ENCODE measurements at places on chromosomes 6 and 20.

GRCh38 chr6:116779573-116780164 lies 14.2 kb upstream of the FAM162B start:
- no peak for DNase-seq

- DNase-seq = no peak
Measured at GRCh38 chr6:32129297-32130088, 595 bp downstream of the FKBPL start.

GRCh38 chr6:22651731-22652130 lies 82.4 kb downstream of the HDGFL1 start:
- DNase-seq = no peak

GRCh38 chr20:2932498-2932897 lies 59.2 kb downstream of the PTPRA start:
- no peak for DNase-seq

- DNase-seq = no peak
Measured at GRCh38 chr20:4569092-4569491, 152.6 kb upstream of the PRND start.

- no peak for DNase-seq
Measured at GRCh38 chr6:86964029-86964579, 26.8 kb downstream of the HTR1E start.

GRCh38 chr6:50850223-50851048 lies 31.8 kb downstream of the TFAP2B start:
- DNase-seq = no peak

DNA sequence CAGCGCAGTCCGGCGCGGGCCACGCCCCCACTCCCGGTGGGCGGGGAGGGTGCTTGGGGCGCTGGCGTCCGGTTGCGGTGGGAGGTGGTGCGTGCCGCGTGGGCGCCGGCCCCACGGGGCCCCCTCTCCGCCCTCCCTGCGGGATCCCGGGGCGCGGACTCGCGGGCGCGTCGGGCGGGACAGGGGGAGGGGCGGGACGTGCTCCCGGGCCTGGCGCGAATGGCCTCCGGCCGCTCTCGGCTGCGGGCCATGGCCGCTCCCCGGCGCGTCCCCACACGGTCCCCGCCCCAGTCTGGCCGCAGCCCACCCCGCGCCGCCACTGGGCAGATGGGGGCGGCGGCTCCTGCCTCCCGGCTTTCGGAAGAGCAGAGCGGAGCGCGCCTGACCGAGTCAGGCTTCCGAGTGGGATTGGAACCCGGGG lies 771 bp upstream of the PPP1R3G start:
- no peak for DNase-seq

DNA sequence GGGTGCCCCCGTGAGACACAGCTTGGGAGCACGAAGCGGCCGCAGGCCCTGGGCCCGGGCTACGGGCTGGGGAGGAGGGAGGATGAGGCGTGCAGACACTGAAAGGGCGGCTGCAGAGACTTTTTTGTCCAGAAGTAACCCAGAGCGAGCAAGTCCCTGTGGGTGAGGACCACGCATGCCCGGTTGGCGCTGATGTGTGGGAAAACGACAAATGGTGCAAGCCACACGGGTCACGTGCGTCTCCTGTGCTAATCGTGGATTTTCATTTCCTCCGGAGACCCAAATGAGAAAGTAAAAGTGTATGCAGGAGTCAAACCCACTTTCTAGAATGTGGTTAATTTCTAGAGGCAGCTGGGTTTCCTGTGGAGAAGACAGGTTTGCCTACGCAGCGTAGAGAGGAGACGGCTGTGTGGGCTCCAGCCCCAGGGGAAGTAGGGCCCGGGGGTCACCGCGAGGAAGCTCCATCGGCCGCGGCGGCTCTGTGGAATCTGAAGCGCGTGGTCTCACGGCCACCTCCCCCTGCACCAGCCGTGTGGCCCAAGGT lies 19.0 kb downstream of the DLL1 start:
- DNase-seq = peak; percentile 84

DNA sequence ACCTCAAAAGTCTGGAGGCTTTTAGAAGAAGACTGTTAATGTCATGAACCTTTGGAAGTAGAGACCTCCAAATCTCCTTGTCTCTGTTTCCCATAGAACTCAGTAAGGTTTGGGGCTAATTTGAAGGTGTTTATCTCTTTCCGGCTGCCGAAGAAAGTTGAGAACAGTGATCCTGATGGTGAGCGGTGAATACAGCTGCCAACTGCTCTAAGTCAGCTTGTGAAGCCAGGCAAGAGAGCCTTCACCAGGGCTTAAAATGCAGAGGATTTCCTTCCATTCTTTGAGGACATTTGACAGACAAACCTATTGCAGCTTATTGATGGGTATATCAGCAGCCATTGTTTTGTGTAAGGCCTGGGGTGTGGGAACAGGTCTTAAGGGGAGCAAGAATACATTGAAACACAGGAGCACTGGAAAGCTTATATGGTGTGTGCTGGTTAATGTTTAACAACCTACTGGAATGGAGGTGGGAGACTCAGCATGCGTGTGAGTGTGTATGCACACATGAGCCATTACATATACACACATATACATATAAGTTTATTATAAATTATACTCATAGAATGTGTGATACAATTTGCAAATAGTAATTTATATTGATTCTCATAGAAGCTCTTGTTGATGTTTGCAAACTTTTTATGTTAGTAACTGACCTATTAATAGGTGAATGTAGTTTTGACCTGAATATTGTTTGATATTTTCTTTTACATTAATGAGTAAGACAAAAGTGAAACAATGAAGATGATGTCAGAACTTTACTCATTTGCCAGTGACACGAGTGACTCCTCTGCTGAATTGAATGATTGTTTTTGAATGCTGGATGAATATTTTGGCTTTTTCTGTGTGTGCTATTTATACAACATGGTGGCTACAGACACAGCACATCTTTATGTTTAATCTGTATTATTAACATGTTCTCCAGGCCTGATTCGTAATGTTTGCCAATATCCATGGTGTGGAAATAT lies 18.1 kb downstream of the PLEKHG1 start:
- no peak for DNase-seq

GRCh38 chr6:148027201-148027600 lies 315.4 kb upstream of the SASH1 start:
- DNase-seq = no peak

DNA sequence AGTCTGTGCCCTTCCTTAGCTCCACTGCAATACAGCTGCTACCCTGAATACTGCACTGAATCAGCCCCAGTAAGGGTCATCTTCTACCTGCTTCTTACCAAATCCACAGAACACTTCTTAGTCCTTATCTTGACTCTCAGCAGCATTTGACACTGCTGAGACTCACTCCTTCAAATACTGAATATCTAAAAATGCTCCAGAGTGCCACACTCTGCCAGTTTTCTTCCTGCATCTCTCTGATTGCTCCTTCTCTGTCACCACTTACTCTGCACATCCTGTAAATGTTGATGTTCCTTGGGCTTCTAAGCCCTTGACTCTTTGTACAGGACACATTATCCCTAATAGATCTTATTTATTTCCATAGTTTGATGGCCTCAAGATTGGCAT lies 19.8 kb downstream of the MAN1A1 start:
- no peak for DNase-seq

DNA sequence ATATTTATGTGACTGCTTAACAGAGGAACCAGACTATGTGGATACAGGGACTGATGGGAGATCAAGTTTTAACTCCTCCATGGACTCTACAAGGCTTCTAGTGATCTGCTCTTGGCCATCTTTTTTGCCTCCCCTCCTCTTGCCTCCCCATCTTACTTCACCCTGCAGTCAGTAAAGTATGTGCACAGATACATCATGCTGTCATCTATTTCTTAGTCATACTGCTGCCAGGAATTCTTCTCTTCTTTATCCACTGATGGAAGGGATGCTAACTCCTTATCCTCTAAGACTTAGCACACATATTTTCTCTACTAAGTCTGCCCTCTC lies 27.6 kb upstream of the FAM83C start:
- DNase-seq = no peak

DNA sequence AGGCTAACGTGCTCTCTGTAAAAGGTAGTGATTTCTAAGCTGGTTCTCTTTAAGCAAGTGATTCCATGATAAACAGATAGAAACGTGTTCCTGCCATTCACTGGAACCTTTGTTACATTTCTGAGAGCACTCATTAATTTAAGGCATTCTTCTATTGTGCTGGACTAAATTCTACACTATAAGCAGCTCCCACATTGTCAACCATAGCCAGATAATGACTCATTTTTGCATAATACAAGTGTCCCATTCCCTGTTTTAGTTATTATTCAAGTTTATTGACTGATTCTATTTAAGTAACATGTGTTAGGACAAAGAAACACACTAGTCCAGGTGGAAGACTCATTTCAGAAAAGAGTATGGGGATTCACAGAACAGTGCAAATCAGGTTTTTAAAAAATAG lies 13.5 kb upstream of the XRN2 start:
- DNase-seq = no peak

DNA sequence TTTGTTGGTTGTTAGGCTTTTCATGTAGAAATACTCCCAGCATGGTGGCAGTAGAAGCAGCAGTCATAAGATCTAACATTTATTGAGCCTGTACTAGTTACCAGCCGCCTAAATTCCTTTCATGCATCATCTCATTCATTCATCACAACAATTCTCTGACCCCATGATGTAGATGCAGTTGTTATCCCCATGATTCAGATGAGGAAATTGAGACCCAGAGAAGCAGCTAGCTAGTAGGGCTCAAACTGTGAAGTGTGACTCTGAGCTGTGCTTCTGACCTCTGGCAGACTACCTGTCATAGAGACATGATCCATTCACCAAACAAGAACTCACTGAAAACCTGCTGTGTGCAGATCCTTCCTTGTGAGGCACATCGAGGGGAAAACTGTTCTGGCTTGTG lies 16.9 kb downstream of the RREB1 start:
- DNase-seq = no peak

- no peak for DNase-seq
Measured at GRCh38 chr20:50034567-50035180, 51.9 kb downstream of the SNAI1 start.

DNA sequence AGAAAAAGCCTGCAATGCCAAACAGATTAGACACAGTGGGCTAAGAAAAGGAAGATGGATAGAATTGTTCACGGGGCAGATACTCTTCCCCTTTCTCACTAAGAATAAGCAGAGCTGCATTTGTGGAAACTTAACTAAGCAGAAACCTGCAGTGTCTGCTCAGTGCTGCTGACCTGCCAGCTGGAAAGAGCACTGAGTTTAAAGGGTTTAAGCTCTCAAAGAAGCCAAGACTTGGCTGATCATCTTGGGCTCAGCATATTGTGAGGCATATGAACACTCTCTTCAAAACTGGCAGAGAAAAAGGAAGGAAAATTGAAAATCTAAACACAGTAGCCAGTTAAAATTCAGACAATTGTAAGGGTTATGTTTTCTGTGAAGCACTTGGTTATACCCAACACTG lies 711.1 kb upstream of the EPHA7 start:
- no peak for DNase-seq

- DNase-seq = no peak
Measured at GRCh38 chr6:145485288-145485687, 250.0 kb downstream of the EPM2A start.

GRCh38 chr6:150930841-150931240 lies 65.3 kb downstream of the MTHFD1L start:
- no peak for DNase-seq

GRCh38 chr6:41302638-41303037 lies 16.2 kb upstream of the TREM1 start:
- DNase-seq = no peak

DNA sequence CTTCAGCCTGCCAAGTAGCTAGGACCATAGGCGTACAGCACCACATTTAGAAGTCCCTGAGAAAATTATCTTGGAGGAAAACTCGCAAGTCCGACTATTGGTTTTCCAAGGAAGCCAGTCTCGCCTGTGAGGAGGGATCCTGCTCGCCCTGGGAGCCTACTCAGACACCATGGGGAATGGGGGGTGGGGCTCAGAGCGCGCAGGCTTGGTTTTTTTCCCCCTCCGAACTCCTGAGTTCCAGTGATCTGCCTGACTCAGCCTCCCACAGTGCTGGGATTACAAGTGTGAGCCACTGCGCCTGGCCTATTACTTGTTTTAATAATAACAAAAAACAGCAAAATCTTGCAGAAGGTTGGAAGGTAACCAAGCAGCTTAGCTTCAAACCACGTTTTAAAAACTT lies 153.7 kb downstream of the OR2B2 start:
- no peak for DNase-seq

GRCh38 chr6:134724771-134725340 lies 225.0 kb downstream of the ALDH8A1 start:
- no peak for DNase-seq

DNA sequence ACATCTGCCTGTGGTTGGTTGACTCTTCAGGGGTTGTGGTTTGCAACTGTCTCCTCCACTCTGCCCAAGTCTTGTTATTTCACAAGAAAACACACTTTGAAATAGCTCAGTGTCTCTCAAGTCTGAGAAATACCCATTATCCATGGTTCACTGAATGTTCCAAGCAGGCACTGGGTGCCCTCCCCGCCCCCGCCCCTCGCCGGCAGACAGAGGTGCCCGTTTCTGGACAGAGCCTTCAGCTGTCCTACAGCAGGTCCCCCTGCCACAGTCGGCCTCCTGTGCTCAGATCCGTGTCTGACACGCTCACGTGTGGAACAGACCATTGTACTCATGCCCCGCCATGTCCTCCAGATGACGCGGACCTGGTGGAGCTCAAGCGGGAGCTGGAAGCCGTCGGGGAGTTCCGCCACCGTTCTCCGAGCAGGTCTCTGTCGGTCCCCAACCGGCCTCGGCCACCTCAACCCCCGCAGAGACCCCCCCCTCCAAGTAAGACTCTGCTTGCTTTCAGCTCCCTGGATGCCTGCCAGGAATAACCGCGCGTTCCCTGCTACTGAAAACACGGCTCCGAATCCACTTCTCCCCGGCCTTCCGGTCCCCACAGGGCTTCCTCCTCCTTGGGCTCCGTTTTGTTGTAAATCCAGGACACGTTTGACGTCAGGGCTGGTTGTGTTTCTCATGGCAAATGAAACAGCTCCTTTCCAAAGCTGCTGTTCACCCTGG lies 81.4 kb downstream of the SERAC1 start:
- DNase-seq = no peak

DNA sequence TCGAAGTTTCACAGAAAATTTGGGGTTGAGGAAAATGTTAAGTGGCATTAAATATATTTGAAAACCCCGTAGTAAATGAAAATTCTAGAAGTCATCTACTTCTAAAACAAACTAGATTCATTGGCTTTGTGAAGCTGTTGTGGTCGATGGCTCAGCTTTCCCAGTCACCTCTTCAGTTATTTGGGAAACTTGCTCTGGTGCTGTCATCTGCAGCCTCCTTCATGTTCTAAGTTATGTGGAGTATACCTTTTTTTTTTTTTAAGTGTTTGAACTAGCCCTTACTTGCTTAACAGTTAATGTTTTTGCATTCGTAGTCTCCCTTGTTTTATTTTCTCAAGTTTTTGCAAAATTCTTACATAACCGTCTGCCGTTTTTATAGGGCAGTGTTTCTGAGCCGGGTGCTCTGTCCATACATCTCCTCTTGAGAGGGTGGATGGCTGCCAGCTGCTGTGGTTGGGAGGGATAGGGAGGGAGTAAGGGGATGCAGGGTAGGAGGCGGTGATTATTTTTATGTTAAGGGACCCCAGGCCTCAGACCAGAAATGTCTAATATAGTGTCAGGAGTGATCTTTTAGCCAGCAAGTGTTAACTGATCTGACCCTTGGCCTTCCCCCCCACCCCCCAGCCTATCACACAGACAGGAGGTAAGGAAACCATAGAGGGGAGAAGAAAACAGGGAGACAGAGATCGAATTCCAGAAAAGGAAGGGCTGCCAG lies 7.1 kb downstream of the RREB1 start:
- DNase-seq = no peak

GRCh38 chr20:61948586-61949362 lies 116.9 kb downstream of the TAF4 start:
- no peak for DNase-seq
